Activated T-helper 1 cell treated with Interleukin-2 at 50 U/mL for 16 hours (primary cell): ENCODE measurements at places on chromosomes 2 and 18.

DNA sequence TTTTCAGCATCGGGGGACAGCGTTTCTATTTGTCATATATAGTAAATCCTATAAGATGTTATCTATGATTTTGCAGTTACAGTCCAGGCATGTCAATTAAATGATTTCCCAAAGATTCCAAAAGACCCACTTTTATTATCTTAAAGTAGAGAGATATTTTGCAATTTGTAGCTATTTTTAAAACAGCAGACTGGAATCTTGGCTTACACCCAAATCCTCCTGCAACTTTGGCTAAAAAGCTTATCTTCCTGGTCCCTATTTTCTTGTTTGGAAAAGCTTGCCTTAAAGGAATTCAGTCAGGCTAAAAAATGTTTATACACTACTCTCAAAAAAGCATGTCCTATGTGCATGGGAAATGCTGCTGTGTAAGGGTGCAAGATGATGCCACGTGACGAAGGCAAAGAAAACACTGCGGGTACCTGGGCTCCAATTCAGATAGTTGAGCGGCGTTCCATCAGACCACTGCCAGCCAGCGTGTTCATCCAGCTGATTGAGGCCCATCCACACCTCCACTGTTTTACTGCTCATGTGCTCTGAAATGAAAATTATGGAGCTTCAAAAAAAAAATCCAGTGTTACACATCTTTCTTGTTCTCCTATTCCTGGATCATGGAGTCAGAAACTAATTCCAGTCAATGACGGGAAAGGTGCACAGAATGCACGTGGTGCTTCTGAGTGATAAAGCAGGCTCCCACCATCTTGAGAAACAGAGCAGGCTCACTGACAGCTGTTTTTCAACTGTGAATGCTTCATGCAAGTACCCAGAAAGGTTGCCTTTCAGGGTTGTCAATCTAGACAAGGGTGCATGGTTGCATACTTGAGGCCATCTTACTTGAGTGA, 33.8 kb downstream of the PLA2R1 start:
- DNase-seq = no peak

GRCh38 chr2:95552911-95553310, 38.9 kb upstream of the TRIM43 start:
- DNase-seq = no peak

DNA sequence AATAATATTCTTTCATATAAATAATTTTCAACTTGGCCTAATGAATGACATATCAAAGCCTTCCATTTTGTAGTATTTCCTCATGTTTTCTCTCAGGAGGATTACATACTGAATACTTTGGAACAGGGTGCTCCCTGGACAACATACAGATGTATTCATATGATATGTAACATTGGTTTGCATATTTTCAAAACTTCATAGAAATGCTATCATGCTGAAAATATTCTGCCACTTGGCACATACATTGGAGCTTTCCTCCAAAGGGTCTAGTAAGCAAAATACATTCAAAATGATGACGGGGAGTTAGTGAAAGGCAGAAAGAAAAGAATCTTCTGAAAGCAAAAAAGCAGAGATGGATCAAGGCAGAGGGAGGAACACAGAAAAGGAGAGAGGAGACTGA, 38.1 kb upstream of the RTN4 start:
- no peak for DNase-seq

DNA sequence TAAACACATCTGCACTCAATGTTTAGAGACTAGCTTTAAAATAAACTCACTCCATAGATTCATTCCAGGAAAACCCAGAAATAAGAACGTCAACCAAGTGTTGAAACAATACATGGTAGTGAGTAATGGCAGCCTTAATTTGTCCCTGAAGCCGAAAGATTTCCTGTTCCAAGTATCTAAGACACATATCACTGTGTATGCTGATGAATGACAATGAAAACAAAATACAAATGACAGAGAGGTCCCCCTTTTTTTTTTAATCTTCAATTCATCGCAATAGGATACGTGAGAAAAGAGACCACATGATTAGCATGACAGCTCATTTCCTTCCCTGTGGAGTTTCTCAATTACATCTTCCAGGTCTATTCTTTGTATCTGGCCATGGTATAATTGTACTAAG, 160.5 kb upstream of the STK17B start:
- no peak for DNase-seq

DNA sequence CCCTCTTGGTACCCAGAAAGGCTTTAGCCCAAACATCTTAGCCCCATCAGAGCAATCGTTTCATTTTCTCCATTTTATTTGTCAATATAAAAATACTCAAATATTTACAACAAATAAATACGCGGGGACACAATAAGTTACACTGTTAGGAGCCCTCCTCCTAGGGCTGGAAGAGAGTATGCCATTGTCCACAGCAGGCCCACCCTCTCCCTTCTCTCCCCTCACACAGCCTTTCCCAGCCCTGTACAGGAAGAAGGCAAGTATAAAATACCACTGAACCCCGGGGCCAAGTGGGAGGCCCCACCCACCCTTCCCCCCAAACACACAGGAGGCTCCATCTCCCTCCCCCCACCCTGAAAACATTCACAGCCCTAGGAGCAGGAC, 1.9 kb upstream of the ANKRD39 start:
- DNase-seq = no peak

DNA sequence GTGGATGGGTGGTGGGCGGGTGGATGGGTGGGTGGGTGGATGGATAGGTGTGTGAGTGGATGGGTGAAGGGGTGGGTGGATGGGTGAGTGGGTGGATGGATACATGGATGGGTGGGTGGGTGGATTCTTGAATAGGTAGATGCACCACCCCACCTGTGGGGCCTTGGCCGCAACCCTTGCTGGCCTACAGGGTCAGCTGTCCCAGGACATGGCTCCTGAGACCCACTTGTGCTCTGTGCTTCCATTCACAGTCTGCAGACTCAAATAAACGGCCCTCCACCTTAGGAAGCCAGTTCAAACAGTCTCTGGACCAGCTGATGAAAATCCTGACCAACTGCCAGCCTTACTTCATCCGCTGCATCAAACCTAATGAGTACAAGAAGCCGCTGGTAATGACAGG, 54.4 kb downstream of the MYO7B start:
- DNase-seq = no peak

GRCh38 chr18:10293966-10294365, 160.5 kb upstream of the APCDD1 start:
- no peak for DNase-seq

GRCh38 chr18:75207310-75208154, 1.4 kb downstream of the PTGR3 start:
- DNase-seq = no peak

DNA sequence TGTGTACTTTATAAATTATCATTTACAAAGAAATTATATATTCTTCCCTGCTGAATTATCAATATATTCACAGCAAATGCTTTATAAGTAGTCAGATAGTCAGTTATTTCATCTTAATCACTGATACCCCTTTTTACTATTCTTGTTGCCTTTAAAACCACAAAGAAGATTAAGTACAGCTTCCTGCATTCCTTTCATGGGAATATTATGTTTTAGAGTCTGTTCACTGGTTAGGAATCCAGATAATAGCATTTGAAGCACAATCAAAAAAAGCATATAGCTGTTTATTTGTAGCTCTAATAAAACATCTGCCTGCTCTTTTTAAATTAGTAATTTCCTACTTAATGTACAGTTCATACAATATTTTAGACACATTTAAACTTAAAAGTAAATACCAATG, 508.9 kb downstream of the FBXO15 start:
- DNase-seq = no peak

GRCh38 chr18:9925795-9926194, 12.0 kb downstream of the VAPA start:
- no peak for DNase-seq

DNA sequence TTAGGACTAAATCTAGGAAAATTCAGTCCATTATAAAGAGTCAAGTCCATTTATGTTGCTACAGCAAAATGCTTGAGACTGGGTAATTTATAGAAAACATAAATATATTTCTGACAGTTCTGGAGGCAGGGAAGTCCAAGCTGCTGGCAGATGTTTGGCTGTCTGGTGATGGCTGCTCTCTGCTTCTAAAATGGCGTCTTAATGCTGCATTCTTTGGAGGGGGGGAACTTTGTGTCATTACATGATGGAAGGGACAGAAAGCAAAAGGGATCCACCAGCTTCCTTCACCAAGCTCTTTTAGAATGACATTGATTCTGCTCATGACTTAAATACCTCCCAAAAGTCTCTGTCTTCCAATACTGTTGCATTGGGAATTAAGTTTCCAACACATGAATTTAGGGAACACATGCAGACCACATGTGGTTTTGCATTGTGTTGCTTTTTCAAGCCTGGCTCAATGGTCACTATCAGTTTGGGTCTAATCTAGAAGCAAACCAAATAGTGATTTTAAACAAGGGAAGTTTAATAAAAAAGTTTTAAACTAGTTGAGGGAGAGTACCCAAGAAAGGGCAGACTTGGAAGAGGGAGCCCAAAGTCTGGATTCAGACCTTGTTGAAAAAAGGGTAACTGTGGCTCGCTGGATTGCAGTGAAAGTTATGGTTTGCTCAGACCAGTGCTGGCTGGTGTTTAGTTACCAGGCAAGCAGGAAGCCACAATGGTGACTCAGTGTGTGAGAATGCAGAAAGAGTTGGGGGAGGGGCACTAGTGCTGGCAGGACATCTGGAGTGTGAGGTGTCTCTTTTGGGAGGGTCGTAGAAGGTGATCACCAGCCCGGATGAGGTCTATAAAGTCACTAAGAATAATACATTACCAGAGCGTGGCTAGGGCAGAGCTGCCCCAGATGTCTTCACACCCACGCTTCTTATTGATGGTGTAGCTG, 30.8 kb downstream of the C18orf54 start:
- DNase-seq = no peak

- DNase-seq = no peak
Observed at GRCh38 chr2:146481629-146482028, 1363.2 kb upstream of the ACVR2A start.

GRCh38 chr2:119696005-119696404, 17.0 kb downstream of the TMEM177 start:
- DNase-seq = no peak

DNA sequence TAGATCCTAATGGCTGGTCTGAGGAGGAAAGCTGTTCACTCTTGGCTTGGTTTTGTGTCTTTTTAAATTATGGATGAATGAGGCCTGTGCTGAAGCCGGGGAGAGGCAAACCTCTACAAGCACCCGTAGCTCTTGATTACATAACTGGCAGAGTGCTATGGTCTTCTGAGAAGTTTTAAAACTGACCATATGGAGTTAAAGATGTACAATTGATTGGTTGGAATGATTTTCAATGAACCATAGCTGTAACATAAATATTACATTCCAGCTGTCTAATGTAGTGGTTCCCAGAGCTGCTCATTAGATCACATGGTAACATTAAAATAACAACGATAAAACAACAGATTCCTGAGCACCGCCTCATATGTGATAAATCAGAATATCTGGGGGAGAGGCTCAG, 71.1 kb upstream of the MAP4K3 start:
- no peak for DNase-seq

- no peak for DNase-seq
Observed at GRCh38 chr2:223588251-223588650, 13.9 kb downstream of the SCG2 start.
